Airway epithelial cell (primary cell): ENCODE measurements at places on chromosomes 5 and 9. TPM values are rescaled to one million over a fixed set of nuclear protein-coding genes. Genes with fewer than 3 reads are reported as not detected.

GDA gene
- 0.21 and 0.33 TPM in 2 replicates for total RNA-seq

MED7 gene
- 6.2 and 7.6 TPM in 2 replicates for total RNA-seq

ACER2 gene
- total RNA-seq: 4.3 and 6.2 TPM in 2 replicates

PBX3 gene
- 9.5 and 19.8 TPM in 2 replicates for total RNA-seq

LMX1B gene
- not detected in 2 replicates for total RNA-seq

HAVCR1 gene
- not detected in 2 replicates for total RNA-seq

KIF12 gene
- 0.28 and 1.1 TPM in 2 replicates for total RNA-seq
